ENCODE measurements at places on chromosomes 13 and 19. TPM values are rescaled to one million over a fixed set of nuclear protein-coding genes. Genes with fewer than 3 reads are reported as not detected.
A peak's percentile ranks its signal among the peaks of the same experiment; 100 is the strongest.

Gene CRB3
- total RNA-seq, result not detected

- DNase-seq, result no peak
These were observed 25.5 kb upstream of the MCF2L start for GRCh38 chr13:112943309-112944125.

GRCh38 chr13:97493456-97493855, 59.5 kb downstream of the RAP2A start:
- no peak for DNase-seq

Gene COMP
- not detected for total RNA-seq

- no peak for DNase-seq
These were observed 6.6 kb upstream of the CEBPG start for GRCh38 chr19:33366897-33367296.

- DNase-seq, result peak; percentile 86
These were observed 5.0 kb downstream of the LRRC25 start for GRCh38 chr19:18392417-18392816.

GRCh38 chr13:42486711-42487198, 87.2 kb upstream of the TNFSF11 start:
- no peak for DNase-seq

Gene ETV2
- 0.68 TPM for total RNA-seq

Gene ZNF813
- total RNA-seq, result 1.1 TPM

- no peak for DNase-seq
These were observed 21.0 kb downstream of the CLEC4M start for GRCh38 chr19:7783991-7784423.

Gene CEACAM19
- total RNA-seq, result 2.8 TPM

GRCh38 chr19:16325161-16325527, 518 bp downstream of the KLF2 start:
- DNase-seq, result no peak

DNA sequence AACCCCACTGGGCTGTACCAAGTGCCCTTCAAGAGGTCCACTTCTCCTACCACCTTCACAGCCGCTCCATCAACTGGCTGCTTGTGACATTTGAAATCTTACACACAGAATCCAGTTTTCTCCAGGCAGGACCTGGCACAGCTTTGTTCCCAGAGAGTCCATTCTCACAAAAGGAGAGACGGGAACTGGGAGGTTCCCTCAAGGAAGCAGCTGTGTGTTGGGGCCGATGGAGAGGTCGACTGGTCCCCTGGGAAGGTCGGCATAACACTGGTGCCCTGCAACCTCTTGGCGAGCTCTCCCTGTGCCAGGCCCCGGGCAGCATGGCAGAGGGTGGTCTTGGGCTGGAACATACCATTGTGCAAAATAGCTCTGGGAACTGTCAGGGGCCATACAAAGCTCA, 21.5 kb downstream of the ELL start:
- no peak for DNase-seq

GRCh38 chr19:47406711-47407416, 12.5 kb downstream of the MEIS3 start:
- DNase-seq, result no peak

DNA sequence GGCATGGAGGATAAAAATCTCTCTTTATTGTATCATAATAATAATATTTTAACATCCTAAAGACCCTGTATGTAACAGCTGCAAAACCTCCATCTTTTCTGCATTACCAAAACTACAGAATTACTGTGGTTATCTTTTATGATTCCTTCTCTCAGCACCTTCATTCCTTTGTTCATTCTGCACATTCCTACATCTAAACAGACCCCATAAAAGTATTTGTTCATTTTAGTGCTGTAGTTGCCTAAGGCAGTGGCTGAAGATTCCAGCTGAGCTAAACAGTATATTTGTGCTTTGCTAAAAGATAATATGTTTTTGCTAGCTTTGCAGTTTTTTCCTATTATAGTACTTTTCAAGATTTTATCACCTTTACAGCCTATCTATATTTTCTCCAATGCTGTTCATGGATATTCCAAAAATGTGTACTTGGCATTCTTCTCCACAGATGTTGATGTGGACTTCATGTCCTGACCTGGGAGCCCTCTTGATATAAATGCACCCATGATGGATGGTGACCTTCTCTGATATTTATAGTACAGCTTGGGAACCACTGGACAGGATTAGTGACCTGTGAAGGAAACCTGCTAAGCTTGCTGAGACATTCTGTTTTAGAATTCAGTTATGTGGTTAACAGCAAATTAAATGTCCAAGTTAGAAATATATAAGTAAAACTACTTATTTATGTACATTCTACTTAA, 2832.9 kb upstream of the PCDH20 start:
- DNase-seq, result no peak

Gene OLFM2
- 2.2 TPM for total RNA-seq

DNA sequence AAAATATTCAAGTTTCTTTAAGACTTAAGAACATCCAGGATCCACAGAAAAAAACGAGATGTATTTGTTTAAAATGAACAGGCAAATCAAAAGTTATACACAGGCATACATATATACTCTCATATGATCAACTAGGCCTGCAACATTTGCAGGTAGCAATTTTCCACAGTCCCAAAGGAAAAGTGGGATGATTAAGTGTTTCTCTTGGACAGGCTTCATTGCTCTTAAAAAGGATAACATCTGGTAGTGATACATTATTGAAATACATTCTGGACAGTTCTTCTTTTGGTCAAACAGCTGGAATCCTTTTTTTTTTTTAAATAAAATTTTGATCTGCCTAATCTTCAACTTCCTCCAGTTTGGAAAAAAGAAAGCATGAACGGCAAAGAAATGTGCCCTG, 114.8 kb upstream of the TDRD3 start:
- no peak for DNase-seq

- DNase-seq, result no peak
These were observed 2.7 kb upstream of the KCNC3 start for GRCh38 chr19:50331994-50332243.

Gene SIPA1L3
- total RNA-seq, result 9.3 TPM

DNA sequence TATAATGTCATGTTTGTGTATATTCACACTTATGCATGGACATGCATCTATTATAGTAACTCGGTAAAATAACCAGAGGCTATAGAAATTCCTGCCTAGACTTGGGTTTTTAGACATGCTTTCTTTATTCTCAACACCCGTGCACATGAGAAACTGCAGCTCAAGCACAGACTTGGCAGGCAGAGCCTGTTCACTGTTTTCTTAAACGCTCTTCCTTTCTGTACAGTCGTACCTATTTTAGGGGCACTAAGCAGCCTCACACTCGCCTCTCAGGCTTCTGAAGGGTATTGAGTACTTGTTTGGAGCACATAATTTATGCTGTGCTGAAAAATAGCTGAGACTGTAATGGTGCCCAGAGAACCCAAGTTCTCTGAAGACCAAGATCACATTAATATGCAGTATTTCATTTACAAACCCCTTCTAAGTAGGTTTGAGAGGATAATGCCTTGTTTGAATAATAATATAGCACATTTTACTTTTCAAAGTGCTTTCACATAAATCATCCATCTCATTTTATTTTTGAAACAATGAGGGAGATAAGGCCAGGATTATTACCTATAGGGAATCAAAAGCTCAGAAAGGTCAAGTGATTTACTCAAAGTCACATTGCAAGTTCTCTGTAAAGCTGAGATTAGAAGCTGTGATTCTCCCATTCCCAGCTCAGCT, 429.9 kb downstream of the SPRY2 start:
- DNase-seq, result no peak

DNA sequence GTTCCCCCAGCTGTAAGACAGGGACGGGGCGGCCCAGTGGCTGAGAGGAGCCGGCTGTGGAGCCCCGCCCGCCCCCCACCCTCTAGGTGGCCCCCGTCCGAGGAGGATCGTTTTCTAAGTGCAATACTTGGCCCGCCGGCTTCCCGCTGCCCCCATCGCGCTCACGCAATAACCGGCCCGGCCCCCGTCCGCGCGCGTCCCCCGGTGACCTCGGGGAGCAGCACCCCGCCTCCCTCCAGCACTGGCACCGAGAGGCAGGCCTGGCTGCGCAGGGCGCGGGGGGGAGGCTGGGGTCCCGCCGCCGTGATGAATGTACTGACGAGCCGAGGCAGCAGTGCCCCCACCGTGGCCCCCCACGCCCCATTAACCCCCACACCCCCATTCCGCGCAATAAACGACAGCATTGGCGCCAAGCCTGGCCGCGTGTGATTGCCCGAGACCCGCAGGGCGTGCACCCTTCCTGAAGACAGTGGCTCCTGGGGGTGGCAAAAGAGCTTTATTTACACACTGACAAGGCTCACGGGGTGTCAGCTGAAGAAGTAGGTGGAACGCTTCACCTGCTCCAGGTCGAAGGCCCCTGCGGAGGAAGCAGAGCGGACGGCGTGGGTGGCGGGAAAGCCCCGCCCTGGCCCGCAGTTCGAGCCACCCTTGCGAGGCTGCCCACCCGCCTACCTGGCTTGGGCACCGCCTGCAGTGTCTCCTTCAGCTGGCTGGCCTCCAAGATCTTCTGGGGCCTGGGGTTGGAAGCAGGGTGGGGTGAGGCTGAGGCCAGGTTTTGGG, 16.4 kb downstream of the POLRMT start:
- no peak for DNase-seq

GRCh38 chr19:41327076-41327575, 17.2 kb downstream of the CCDC97 start:
- no peak for DNase-seq

DNA sequence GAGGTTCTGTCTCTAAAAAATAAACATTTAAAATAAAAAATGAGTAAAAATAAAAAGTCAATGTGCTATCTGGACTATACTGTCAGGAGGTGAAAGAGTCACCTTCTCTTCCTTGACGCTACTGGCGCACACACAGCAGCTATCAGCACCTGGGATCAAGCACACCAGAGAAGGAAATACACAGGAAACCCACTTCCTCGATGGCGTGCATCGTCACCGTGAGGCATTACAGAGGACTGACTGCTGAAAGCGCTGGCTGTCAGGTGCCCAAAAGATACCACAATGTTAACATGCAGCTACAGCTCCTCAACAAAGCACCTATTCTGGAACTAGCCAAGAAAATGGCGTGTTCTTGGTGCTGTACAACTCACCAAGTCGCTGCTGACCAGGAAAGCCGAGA, 6.1 kb downstream of the SLC35E1 start:
- DNase-seq, result peak; percentile 68

DNA sequence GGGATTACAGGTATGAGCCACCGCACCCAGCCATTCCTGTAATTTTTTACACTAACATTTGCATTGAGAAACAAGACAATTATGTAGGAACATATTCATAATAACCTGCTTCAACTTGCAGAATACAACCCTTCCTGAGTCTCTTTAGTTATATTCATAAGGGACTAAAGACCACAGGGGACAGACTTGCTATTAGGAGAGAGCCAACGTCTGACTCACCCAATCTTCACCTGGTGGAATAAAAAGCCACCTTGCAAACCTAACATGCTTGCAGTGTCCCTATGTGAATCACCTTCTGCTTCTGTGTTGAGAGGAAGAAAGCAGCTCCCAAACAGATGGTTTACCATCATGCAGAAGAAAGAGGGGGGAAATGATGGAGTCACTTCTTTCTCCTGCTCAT, 456.1 kb downstream of the PCDH9 start:
- no peak for DNase-seq

DNA sequence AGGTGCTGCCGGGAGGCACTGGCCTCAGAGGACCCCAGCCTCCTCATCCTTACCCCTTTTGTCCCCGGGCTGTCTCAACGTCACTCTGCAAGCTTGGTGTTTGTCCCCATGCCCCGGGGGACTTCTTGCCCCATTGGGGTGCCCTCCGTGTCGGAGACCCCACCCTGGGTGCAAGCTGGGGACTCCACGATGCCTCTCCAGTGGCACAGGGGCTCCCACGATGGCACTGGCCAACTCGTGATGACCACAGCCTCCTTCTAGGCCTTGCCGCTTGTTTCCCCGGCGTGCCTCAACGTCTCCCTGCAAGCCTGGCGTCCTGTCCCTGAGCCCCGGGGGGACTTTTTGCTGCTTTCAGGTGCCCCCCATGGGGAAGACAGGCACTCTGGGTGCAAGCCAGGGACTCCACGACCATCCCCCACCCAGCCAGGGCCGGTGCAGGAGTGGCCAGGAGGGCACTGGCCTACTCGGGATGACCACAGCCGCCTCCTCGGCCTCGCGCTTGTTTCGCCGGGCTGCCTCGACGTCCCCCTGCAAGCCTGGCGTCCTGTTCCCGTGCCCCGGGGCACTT, 237.0 kb downstream of the TUBA3C start:
- no peak for DNase-seq

GRCh38 chr19:6489278-6490061, 7.9 kb upstream of the DENND1C start:
- DNase-seq, result no peak

DNA sequence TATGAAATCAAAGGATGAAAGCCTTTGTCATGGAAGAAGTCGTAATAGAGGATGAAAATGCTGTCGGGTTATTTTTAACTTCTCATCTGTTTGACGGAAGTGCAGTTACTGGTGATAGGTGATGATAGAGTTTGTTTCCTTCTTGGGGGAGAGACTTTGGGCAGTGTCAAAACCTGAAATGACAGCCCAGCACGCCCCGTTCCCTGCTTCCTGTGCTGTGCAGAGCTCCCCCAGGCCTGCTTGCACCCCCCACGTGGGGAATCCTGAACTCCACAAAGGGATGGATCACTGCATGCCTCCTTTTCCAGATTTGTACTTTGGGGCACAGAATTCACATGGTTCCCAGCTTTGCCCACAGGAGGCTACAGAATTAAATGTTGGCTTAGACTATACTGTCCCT, 102.7 kb downstream of the ATP11A start:
- no peak for DNase-seq

DNA sequence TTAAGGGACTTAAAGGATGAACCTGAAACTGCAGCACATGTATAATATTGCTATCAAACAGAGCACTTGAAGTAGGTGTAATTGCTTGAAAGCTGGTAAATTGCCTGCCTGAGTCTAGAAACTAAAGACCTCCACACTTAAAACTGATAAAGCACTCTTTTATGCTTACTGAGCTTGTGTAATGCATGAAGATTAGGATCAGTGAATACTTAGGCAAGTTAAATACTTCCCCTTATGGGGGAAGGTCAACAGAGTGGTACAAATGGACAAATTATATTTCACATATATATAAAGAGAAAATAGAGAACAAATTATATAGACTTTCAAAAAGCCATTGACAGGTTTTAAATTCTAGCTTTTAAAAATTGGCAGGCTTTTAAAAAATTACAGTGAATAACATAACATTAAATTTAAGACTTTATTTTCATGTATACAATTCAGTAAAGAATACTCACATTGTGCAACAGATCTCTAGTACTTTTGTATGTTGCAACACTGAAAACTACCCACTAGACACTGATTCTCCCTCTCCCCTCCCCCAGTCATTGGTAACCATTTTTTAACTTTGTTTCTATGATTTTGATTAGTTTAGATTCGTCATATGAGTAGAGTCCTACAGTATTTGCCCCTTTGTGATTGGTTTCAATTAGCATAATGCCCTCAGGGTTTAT, 23.9 kb downstream of the PIBF1 start:
- no peak for DNase-seq

DNA sequence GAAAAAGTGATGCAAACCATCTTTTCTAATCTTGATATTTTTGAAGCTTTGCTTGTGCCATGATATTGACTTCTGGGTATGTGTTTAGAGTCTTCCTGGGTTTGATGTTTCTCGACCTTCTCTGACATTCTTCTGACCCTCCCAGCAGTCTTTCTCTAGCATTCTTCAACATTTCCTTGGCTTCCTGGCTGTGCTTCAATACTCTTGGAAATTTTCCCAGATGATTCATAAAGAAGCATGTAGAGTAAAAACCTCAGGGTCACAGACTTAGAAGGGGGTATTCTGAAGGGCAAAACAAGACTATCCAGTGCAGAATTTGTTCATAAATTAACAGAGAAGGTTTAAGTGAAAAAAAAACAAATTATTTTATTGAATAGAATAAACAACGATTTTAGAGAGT, 946.3 kb upstream of the PCDH9 start:
- no peak for DNase-seq

Data from Right ventricle myocardium inferior (tissue), 1 donor.